ENCODE measurements at places on chromosomes 6 and 20.

- no peak for DNase-seq
These were observed 12.0 kb upstream of the ABRACL start for GRCh38 chr6:139016337-139017213.

GRCh38 chr6:14987490-14987889 lies 258.4 kb upstream of the JARID2 start:
- no peak for DNase-seq

DNA sequence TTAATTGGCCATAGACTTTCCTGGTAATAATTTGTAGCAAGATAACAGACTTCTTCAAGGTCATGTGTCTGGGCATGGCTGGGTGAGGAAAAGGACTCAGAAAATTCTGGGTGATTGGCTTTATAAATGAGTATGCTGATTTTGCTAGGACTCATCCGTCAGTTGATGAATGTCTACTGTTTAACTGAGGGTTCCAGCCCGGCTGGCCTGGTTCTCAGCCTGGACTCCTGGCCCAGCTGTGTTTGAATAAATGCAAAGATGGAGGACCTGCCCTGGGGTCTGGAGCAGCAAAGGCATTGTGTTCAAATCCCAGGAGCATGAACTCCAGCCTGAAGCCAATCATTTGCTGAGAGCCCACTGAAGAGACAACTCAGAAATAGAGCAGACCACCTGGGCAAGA lies 323.2 kb downstream of the LRFN2 start:
- no peak for DNase-seq

- DNase-seq, result no peak
These were observed 11.0 kb downstream of the VSX1 start for GRCh38 chr20:25070821-25071473.

DNA sequence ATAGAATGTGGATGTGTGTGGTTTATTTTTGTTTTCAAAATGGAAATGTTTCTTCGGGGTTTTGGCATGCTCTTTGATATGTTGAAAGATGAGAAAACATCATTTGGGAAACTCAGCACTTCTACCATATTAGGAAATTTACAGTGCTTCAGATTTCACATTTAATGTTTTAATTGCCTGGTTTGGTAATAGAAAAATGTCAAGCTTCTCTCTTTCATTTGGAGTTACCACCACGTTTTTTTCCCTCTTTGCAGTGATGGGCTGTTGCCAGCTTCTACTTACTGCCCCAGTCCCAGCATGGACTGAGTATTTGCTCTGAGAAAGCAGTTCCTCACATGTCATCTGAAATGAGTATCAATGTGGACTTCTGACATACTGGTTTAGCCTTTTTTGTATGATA lies 267.7 kb downstream of the PRL start:
- no peak for DNase-seq

- DNase-seq, result no peak
These were observed 62.0 kb downstream of the FAM50B start for GRCh38 chr6:3911130-3911529.

- DNase-seq, result peak; percentile 33
These were observed 14.3 kb downstream of the CAPN11 start for GRCh38 chr6:44172731-44173500.

DNA sequence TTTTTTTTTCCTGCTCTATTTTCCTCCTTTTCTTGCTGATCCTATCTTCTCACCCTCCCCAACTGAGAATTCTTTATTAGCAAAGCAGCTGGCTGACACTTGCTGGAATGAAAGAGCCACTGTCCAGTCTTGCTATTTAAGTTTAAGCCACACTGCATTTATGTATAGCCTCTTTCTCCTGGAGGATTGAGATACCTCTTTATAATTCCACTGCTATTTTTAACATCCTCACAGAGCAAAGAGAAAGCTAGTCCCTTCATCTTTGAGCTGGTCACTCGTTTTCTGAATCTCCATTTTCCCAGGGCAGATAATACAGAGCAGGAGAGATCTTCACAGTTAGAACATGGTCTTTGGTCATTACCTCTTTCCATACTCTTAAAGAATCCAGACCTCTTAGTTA lies 36.0 kb upstream of the EEF1A1 start:
- no peak for DNase-seq
